Tongue (tissue), 3 donors: ENCODE measurements at places on chromosomes 7 and 10.

GRCh38 chr7:112407261-112407660 is 43.0 kb upstream of the IFRD1 start:
- no peak for DNase-seq

DNA sequence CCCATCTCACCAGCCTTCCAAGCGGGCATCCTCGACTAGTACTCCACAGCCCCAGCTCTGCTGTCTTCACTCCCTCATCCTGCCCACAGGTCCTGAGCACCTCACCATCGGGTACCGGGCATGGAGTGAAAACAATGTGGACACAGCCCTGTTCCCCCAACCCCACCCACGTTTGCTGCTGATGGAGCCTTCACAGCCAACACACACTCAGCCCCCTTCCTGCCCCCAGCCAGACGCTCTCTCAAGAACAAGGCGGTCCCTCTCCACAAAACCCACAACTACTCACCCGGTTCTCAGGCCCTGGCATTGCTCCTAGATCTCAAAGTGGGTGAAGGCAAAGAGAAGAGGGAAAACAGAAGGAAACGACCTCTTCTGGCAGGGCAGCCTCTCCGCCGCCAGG is 56.1 kb downstream of the SLIT1 start:
- DNase-seq = peak; percentile 35

DNA sequence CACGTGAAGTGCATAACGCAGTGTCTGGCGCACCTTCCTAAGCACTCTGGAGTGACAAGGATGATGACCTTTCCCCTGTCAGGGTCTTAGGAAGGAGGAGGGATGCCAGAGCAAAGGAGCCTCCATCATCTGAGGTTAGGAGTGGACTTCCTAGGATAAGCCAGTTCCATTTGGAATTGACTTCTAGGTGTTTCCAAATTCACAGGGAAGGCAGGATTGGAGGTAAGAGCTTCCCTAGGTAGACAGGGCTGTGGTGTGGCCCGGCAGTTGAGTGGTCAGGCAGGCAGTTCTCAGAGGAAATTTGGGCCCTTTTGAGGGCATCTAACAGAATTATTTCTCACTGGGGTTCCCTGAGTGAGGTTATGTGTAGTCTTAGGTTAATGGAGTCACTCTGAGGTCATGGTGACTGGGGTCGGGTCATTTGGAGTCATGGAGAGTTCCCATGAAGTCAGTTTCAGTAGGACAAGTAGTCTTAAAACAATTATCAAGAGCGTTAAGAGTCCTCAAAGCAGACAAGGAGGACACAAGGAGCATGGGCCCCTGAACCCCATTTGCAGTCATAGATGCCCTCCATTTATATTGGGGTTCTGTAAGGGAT is 8.2 kb downstream of the PPIF start:
- DNase-seq = no peak

- DNase-seq = peak; percentile 84
Measured at GRCh38 chr10:13632884-13633440, 46.2 kb downstream of the PRPF18 start.

DNA sequence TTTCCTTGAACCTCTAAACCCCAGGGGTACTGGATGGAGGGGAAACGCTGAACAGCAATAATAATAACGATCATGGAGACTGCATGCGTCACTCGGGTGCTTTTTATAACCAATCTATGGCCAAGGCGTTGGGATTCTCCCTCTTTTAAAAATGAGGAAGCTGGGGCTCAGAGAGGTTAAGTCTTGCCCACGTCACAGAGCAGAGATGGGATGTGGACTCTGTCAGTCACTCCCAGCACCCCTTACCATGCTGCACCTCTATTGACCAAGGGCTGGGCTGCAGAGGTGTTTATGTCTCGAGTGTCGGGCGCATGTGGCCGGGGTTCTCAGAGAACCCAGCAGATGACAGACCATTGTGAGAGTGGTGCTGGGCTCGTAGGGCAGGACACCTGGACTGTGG is 129.9 kb downstream of the CDH23 start:
- DNase-seq = no peak

DNA sequence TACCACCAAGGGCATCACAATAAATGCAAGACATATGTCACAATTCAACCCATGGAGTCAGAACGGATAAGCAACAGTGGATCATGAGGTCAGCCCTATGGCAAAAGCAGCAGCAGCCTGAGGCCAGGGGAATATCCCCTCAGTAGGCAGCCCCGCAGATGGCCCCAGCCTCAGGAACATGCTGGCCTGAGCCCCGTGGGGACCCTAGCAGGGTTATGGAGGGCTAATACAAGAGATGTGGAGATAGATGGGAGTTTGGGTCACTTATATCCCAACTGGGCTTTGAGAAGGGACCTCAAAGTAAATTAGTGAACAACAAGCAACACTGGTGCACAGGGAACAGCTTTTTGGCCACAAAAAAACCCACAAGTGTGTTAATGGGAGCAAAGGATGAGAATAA is 9.1 kb downstream of the TMEM72 start:
- DNase-seq = no peak

DNA sequence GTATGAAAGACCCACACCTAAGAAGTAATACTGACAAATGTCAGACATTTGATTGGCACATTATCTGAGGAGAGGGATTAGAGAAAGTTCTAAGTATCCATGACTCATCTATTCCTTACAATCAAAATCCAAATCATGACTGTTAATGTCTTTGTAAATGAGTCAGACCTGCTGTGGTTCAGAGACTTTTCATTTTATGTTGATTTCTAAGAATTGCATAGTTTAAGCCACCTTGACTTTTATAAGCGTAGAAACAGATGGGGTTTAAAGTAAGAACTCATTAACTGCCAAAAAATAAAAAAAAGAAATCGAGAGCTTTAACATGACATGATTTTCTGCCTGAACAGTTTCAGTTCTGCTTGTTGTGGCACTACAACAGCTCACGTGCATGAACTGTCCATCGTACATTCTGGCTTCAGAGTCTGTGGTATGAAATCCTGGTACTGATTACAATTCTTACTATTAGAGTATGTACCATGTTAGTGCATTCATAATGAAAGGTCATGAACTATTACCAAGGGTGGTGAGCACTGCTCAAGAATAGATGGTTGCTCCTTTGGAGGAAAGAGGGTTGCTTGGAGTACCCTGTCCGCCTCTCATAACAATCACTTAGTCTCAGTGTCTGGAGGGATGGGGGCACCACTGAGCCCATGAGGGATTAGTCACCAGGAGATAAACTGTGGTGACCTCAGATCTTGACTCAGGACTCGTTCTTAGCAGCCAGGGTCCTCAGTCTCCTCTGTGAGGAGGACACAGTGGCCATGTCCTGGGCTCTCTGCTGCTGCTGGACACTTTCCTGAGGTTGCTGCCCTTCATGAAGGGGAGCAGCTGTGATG is 42.2 kb downstream of the ACSM6 start:
- no peak for DNase-seq

- no peak for DNase-seq
Measured at GRCh38 chr10:62719061-62719460, 85.5 kb upstream of the ADO start.

GRCh38 chr10:122019414-122019975 is 30.5 kb downstream of the TACC2 start:
- DNase-seq = peak; percentile 48

- DNase-seq = no peak
Measured at GRCh38 chr7:151756076-151756731, 120.7 kb downstream of the PRKAG2 start.

DNA sequence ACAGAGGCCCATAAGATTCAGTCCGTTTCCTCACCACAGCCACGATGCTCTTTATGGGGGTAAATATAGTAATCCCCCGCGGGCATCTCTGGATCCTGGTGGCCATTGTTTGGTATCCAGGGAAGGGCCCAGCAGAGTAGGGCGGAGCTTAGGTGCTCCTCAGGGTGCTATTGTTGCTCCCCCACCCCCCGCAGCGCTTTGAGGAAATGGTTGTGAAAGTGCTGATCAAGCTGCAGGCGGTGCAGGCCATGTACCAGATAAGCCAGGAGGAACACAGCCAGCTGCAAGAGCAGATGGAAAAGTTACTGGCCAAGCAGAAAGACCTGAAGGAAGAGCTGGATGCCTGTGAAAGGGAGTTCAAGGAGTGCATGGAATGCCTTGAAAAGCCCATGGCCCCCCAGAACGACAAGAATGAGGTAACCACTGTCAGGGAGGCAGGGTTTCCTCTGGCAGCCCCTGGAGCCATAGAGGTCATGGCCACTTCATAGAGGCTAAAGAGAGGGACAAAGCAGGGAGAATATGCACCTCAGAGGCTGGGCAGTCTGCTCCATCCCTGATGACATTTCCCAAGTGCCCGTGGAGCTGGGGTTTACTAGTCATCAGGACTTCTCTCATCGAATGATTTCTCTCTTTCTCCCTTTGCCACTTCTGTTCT is 17.6 kb upstream of the FLNC start:
- DNase-seq = no peak

- DNase-seq = peak; percentile 24
Measured at GRCh38 chr7:4226524-4226882, 455.6 kb upstream of the FOXK1 start.

DNA sequence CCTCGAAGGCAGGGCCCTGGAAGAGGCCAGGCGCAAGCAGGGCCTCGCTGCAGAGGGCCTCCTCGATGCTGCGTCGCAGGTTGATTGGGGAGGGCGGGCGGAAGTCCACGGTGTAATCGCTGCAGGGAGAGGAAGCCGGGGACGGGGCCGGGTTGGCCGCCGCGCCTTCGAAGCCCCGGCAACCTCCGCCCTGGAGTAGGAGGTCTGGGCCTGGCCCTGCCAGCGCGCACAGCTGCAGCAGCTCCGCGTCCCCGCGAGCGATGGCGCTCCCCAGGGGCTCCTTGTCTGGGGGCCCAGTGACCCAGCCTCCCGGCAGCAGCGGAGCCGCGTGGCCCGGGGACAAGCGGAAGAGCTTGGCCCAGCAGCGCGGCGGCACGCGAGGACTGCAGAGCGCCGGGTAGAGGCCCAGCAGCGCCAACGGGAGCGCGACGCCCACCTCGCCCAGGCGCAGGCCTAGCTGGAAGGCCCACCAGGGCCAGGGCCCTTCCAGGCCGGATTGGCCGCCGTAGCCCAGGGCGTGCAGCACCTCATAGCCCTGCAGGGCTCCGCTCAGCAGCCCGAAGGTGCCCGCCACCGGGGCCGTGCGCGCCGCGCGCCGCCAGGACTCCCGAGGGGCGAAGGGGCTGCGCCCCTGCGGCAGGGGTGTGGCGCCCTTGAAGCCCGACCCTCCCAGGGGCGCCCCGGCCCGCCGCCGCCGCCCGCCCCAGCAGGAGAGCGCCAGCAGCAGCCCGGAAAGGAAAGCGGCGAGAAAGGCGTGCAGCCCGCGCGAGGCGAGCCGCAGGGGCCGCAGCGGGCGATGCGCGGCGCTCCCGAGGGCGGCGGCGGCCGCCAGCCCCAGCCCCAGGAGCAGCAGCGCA is 7.8 kb upstream of the RBM28 start:
- DNase-seq = no peak

- DNase-seq = no peak
Measured at GRCh38 chr7:54663603-54664234, 95.3 kb downstream of the SEC61G start.

DNA sequence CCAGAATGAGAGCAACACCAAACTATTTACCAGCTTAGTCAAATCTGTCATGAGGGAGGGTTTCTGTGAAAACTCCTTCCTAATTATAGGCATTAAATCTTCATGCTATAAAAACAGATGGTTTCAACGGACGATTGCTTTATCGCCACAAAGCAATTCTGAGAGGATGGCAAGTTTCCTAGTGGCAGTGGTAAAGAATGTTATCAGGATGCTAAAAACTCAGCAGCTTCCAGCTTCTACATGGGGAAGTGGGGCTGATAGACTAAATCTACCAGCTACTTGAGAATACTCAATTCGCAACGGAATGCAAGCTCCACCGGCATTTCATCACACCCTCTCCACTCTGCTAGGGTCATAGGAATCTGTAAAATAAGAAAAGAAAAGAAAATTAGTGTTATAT is 41.8 kb downstream of the JCAD start:
- no peak for DNase-seq

GRCh38 chr7:27905951-27906350 is 166.0 kb downstream of the TAX1BP1 start:
- DNase-seq = no peak

- DNase-seq = peak; percentile 9
Measured at GRCh38 chr7:45701701-45702510, 127.7 kb downstream of the ADCY1 start.

- no peak for DNase-seq
Measured at GRCh38 chr7:47942132-47942531, 6.1 kb downstream of the PKD1L1 start.

DNA sequence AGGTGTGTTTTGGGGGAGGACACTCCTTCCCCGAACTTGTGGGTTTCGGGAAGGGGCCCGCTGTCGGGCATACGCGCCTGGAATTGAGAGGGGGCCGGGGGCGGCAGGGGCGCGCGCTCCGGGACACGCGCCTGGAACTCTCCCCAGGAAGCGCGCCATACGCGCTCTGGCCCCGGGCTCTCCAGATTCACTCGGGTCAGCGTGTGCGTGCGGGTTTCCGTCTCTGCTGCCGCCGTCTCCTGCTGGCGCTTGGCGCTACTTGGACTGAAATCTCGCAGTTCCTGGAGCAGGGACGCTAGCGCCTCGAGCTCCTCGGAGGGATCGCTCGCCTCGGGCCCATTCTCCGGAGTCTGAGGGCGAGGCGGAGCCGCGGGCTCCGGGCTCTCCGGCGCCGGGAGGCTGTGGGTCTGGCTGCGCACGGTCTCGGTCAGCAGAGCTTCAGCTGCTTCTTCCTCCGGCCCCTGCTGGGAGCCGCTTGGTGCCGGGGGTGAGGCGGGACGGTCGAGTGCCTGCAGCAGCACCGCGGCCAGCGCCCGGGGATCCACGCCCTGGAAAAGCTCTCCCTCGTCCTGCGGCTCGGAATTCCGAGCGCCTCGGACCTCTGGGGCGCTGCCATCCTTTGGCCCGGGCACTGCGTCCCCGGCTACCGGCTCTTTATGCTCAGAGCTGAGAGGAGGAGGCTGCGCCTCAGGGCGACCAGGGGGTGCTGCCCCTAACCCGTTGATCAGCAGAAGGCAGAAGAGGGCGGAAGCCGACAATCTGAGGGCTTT is 1.1 kb downstream of the VGF start:
- peak; percentile 70 for DNase-seq

DNA sequence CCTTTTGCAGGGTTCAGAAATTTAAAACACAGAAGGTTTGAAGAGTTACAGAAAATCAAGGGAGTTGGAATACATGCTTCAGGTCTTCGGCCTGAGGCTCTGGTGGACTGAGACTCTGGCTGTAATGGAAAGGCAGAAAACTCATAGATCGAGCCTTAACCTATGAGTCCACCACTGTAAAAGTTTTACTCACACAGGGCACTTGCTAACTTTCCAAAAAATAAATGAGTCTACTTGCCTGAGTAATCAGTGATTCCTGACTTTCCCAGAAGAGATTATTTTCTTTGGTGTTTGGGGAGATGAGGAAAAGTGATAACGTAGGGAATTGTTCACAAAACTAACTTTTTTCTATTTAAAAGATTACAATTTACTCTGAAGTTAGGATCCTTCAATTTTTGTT is 108.0 kb downstream of the MBL2 start:
- no peak for DNase-seq

- DNase-seq = peak; percentile 28
Measured at GRCh38 chr10:76411729-76412435, 980.5 kb downstream of the LRMDA start.

DNA sequence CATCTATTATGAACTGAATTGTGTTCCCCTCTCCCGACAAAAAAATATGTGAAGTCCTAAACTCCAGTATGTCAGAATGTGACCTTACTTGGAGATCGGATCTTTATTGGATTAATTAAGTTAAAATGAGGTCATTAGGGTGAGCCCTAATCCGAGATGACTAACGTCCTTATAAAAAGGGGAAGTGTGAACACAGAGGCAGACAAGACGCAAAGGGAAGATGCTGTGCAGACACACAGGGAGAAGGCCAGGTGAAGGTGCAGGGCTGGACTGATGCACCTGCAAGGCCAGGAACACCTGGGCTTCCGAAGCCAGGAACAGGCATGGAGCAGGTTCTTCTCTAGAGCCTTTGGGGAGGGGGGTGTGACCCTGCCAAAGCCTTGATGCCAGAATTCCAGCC is 187.8 kb downstream of the PARD3 start:
- DNase-seq = no peak
